ENCODE measurements at places on chromosomes 11 and 22.

GRCh38 chr11:94924171-94924572, 49.2 kb downstream of the CWC15 start:
- DNase-seq = no peak

- peak; percentile 27 for DNase-seq
Measured at GRCh38 chr22:39773976-39774539, 119.5 kb downstream of the ENTHD1 start.

DNA sequence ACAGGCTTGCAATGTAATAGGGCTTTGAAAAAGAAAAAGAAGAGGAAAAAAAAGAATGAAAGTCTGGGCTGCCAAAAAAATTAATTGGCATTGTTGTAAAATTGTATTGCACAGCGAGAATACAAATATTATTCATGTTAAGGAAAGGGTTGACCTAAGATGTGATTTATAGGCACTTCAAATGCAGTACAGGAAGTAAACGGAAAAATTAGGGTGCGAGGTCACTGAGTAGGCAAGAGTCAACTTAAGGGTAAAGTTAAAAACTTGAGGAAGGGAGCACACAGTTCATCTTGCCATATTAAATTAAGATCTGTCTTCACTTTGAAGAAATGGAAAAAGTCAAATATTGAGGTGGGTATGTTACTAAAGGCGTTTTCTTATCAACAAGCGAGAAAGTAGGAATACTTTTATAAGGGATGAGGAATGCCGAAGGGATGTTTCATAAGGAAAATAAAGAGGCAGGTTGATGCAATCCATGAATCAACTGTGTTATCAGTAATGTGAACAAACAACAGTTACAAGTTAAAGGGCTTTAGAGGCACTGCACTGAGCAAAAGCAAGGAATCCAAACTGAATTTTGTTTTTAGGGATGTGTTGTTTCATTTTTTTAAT, 123.0 kb downstream of the WT1 start:
- DNase-seq = no peak

GRCh38 chr11:120985718-120986569, 38.0 kb upstream of the TBCEL start:
- DNase-seq = peak; percentile 46

GRCh38 chr11:75374646-75375045, 23.2 kb upstream of the ARRB1 start:
- no peak for DNase-seq

GRCh38 chr11:36532941-36533601, 23.0 kb upstream of the TRAF6 start:
- DNase-seq = no peak

DNA sequence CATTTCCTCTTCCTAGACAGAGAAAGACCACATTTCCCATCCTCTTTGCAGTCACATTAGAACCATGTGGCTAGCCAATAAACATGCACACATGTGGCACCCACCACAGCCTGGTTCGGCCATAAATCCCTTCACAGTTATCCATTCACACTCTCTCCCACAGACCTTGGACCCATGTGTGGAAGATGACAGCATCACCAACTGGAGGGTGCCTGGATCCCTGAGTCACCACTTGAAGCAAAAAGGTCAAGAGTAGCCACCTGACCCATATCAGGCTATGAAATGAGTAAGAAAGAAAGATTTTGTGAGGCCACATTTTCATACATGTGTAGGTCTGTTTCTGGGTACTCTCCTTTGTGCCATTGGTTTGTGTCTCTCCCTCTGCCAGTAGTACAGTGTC, 9.0 kb upstream of the TMEM121B start:
- DNase-seq = no peak

GRCh38 chr22:42280836-42281235, 10.4 kb upstream of the TCF20 start:
- no peak for DNase-seq

GRCh38 chr11:31870609-31871309, 59.6 kb upstream of the PAX6 start:
- no peak for DNase-seq

DNA sequence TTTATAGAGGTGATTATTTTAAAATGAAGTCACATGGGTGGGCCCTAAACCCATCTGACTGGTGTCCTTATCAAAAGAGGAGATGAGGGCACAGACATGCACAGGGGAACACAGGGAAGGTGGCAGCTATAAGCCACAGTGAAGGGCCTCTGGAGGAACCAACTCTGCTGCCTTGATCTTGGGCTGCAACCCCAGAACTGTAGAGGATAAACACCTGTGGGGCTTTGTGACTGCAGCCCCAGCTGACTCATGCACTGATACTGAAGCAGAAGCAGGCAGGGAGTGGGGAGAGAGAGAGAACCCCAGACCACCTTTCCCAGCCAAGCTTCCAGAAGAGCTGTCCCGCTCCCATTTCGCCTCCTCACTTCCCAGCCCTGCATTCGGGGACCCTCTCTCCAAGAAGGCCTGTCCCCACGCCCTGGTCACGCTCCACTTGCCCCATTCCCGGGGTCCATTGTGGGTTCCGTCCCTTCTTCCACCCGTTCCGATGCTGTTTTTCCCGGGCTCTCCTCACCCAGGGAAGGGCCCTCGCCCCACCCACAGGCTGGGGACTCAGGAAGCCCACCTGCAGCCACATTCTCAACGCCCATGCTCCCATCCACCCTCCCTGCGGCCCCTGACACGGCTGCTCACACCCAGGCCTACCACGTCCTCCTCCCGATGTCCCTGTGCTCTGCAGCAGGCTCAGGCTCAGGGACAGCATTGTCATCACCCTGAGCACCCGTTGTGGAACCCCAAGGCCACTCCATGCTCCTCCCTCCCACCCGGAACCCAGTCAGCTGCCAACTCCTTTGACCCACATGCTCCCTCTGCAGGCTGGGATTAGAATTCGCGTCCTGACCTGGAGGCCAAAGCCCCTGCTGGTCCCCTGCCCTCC, 90.8 kb upstream of the SHANK2 start:
- no peak for DNase-seq

- no peak for DNase-seq
Measured at GRCh38 chr11:111745719-111746504, 20.3 kb downstream of the PPP2R1B start.

DNA sequence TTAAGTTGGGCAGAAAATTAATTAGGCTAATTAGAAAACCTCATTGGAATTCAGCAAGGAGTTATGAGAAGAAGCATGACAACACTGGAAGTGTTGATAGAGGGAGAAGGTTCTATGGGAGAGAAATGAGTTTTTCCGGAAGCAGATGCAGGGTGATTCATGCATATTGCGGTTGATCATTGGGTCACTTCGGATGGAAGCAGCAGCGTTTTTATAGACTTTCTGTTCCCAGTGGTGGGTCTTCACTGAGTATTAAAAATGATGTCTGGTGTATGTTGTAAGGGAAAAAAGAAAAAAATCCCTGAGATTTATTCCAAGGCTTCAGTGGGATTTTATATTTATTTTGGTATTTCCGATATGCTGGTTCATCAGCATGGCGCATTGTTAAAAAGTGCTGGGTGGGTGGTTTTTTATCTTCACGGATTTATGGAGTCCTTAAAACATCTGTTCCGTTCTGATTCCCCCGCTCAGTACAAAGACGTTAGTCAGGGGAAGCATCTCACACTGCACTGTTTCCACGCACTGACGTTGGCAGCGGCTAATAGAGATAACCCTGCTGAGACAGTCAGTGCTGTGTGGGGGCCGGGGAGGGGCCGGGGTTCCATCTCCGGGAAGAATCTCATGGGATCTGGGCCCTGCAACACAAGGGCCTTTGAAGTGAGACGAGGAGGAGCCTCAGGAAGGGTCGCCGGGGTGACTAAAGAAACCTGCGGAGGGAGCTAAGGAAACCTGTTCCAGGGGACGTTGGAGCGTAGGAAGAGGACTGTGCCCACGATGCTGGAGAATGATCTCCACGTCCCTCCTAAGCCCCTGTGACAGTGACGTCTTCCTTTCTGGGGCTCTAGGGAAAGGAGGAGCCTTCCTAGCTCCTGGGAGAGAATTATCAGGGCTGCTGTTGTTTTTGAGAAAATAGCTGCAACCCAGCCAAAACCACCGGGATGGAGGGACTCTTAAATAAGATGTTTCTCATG, 390.0 kb downstream of the NTM start:
- DNase-seq = no peak

DNA sequence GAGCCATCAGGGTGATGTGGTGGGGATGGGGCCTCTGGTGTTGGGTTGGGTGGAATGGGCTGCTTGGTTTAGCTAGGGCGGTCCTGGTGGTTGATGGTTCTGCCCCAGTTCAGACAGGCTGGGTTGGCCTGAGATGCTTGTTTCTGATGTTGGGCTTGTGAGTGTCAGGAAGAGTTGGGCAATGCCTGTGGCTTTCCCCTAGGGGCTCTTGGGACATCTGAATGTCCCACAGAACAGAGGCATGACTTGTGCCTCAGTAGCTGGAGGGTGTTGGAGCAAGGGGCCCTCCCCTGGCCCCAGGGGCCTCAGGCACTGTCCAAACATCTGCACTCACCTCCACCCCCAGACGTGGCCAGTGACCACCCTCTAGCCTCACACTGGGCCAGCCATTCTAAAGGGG, 14.0 kb upstream of the CTSD start:
- no peak for DNase-seq

DNA sequence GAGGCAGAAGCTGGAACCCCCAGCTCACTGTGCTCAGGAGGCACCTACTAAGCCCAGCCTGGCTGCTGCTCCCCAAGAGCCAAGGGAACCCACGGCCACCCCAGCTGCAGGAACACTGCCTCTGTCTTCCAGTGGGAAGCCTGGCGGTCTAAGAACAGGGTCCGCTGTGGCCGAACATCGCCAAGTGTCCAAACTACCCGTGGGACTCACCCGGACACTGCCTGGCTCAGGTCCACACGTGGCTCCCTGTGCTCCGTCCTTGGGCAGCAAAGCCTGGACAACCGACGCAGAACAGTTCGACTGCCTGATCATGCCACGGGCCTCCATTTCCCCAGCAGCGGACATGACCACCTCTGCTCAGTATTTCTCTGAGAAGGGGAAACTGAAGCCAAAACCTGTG, 747.0 kb downstream of the BRD1 start:
- DNase-seq = no peak

DNA sequence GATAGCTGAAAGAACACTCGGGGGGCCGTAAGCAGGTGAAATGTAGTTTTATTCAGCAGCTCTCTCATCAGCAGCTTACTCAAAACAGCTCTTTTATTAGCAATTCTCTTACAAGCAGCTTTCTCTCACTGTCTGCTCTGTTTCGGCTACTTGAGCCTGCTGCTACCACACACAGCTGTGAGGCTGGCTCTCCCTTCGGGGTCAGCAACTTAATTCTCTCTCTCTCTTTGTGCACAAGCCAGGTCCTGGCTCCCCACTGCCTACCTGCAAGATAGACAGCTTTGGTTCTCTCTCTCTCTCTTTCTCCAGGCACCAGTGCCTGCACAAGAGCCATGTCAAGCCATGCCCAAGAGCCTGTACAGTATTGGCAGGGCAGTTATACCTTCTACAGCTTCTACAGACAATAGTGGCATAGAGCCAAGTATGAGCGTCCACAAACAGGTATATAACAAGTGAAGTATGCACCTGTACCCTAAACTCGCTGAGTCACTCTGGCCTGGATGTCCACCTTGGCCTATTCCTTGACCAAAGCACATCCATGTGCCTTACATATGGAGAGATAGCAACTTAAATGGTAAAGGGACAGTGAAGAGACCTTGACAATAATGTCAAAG, 110.8 kb downstream of the MTNR1B start:
- no peak for DNase-seq

DNA sequence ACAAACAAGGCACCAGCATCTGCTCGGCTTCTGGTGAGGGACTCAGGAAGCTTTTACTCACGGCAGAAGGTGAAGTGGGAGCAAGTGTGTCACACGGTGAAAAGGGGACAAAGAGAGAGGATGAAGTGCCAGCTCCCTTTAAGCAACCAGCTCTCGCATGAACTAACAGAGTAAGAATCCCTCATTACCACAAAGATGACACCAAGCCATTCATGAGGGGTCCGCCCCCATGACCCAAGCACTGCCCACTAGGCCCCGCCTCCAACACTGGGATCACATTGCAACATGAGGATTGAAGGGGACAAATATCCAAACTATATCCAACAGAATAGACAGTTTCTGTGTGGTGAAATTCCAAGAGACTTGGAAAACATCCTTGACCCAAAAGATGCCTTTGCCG, 198.2 kb upstream of the POU2AF2 start:
- DNase-seq = no peak

- DNase-seq = no peak
Measured at GRCh38 chr11:129974237-129974636, 28.4 kb downstream of the PRDM10 start.

- DNase-seq = peak; percentile 22
Measured at GRCh38 chr11:94151903-94152677, 23.4 kb downstream of the PANX1 start.

- no peak for DNase-seq
Measured at GRCh38 chr11:92964471-92964870, 5.0 kb upstream of the MTNR1B start.

- no peak for DNase-seq
Measured at GRCh38 chr22:42742940-42743339, 22.3 kb upstream of the A4GALT start.

DNA sequence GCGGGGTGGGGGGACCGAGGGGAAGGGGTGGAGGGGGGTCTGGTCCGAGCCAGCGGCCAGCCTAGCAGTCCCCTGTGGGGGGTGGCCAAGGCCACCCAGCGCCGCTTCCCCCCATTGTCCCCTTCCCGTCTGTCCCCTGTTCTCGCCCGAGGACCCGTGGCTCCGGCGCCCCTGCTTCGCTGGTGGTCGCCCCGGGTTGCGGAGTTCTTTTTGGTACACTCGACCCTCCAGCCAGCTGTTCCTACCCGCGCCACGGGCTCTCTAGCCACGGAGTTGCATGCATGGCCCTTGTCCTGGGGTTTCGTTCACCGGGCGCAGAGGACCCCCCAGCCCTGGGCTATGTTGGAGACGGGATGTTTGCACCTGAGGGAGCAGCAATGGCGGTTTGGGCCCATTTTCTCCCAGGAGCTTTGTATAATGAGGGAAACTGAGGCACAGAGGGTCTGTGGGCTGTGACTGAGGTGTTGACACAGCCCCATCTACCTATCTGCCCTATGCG, 489 bp downstream of the RNF214 start:
- no peak for DNase-seq

- no peak for DNase-seq
Measured at GRCh38 chr11:110679323-110679975, 32.8 kb downstream of the ARHGAP20 start.

DNA sequence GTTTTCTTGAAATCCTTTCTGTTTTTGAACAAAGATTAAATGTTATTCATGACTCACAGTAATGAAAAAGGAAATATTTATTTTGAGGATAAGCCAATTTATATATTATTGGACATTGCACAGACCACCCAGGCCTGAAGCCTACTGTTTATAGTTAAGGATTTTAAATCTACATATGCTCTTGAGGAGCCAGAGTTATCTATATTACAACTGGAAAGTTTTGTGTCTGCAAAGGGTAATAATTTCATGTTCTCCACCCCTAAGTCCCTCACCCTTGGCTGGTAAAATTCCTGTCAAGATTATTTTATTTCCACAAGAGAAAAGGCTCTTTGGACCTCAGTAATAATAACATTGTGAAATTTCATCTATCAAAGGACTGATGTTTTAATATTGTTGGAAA, 228.2 kb downstream of the TMEM135 start:
- no peak for DNase-seq

All from activated naive CD4-positive, alpha-beta T cell treated with anti-CD3 and anti-CD28 coated beads, Interleukin-2, amount 50 U/mL, for 16 hours (primary cell).